Heart left ventricle (tissue), 16 donors: ENCODE measurements at places on chromosomes 5 and 9.

- no peak for DNase-seq
Observed at GRCh38 chr5:92177926-92178487, 794.9 kb upstream of the ARRDC3 start.

GRCh38 chr5:60299944-60300343 lies 400.0 kb downstream of the DEPDC1B start:
- no peak for DNase-seq

GRCh38 chr9:129887334-129888292 lies 52.4 kb downstream of the USP20 start:
- peak; percentile 40 for DNase-seq

GRCh38 chr5:179171251-179171815 lies 111.2 kb downstream of the ZNF354C start:
- peak; percentile 26 for DNase-seq

GRCh38 chr5:124514956-124515355 lies 231.5 kb downstream of the ZNF608 start:
- no peak for DNase-seq

DNA sequence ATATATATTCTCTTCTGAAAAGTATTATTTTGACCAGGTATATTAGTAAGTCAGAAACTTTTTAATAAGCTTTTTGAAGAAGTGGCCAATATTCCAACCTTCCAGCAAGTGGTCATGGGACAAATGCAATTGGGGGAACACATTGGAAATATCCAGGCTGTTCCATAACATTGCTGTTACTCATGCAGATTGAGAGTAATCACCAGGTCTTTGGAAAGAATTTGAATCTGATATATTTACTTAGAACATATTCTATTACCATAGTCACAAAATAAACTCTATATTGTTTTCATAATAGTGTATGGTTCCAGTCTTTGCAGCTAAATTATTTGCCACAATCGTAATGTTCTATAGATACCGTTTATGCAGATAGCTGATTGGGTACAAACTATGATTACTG lies 102.8 kb downstream of the TAF11L14 start:
- no peak for DNase-seq

DNA sequence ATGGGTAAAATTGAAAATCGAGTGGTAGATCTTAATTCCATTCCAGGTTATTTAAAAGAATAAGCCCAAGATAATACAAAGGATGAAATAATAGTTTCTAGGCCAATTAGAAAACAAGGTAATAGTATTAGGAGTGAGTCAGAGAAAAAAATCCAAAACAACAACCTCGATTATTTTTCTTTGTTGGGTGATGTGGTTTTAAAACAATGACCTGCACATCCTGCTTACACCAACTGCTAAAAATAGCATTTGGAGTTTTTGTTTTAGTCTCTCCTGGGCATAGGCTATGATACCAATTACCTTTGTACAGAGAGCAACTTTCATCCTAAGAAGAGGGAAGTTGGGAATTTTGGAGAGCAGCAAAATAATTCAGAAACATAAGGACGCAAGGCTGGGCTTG lies 101.7 kb upstream of the MYO10 start:
- DNase-seq: no peak

DNA sequence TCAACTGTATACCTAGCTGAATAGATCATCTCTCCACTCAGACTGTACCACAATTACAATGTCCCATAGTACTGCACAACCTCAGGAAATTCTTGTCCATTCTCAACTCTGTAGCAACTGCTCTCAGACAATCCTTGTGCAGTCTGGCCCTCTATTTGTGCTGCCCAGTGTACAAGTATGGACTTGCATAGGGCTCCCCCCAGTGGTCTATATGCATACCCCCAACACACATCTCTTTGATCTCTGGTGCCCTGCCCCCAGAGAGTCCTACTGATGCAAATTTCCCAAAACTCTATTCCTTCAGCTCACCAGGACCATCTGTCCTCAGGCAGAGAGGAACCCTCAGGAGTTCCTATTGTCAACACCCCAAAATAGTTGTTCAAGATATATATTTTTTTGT lies 205.3 kb downstream of the SLCO4C1 start:
- no peak for DNase-seq

- peak; percentile 23 for DNase-seq
Observed at GRCh38 chr5:172777881-172778814, 7.2 kb upstream of the DUSP1 start.

GRCh38 chr5:135448071-135448739 lies 1.1 kb upstream of the DCANP1 start:
- no peak for DNase-seq

GRCh38 chr9:99349870-99350269 lies 127.8 kb downstream of the SEC61B start:
- DNase-seq: no peak

GRCh38 chr9:133419005-133419404 lies 1.2 kb upstream of the REXO4 start:
- DNase-seq: no peak
